ENCODE measurements at places on chromosomes 5 and 9.

- no peak for DNase-seq
These were observed 404.9 kb upstream of the ZNF608 start for GRCh38 chr5:125151150-125151900.

- DNase-seq = no peak
These were observed 33.6 kb downstream of the CSNK1A1 start for GRCh38 chr5:149517461-149518122.

DNA sequence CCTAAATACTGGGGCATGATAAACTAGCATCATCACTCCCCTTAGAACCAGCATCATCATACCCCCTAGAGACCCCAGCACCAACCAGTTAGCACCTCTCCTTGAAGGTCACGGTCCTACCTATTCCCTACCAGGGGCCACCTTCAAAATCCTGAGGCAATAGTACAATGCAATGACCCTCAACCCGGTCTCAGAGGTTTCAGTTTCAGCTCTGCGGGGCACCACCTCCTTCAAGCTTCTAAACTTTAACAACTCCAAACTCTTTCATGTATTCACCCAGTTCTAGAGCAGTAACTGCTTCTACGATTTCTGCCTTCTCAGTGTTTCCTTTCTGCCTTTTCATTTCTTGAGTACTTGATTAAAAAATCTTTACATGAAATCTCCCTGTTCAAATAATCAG is 130.1 kb upstream of the EPB41L4A start:
- no peak for DNase-seq

- DNase-seq = no peak
These were observed 68.6 kb downstream of the VCAN start for GRCh38 chr5:83540105-83540504.

- DNase-seq = no peak
These were observed 15.2 kb upstream of the SH3RF2 start for GRCh38 chr5:145921211-145921610.

GRCh38 chr9:113515862-113516261 is 52.3 kb downstream of the RGS3 start:
- DNase-seq = no peak

- no peak for DNase-seq
These were observed 84.8 kb downstream of the FBXL17 start for GRCh38 chr5:108297042-108297601.

GRCh38 chr5:73943397-73943796 is 317.4 kb downstream of the ARHGEF28 start:
- no peak for DNase-seq

DNA sequence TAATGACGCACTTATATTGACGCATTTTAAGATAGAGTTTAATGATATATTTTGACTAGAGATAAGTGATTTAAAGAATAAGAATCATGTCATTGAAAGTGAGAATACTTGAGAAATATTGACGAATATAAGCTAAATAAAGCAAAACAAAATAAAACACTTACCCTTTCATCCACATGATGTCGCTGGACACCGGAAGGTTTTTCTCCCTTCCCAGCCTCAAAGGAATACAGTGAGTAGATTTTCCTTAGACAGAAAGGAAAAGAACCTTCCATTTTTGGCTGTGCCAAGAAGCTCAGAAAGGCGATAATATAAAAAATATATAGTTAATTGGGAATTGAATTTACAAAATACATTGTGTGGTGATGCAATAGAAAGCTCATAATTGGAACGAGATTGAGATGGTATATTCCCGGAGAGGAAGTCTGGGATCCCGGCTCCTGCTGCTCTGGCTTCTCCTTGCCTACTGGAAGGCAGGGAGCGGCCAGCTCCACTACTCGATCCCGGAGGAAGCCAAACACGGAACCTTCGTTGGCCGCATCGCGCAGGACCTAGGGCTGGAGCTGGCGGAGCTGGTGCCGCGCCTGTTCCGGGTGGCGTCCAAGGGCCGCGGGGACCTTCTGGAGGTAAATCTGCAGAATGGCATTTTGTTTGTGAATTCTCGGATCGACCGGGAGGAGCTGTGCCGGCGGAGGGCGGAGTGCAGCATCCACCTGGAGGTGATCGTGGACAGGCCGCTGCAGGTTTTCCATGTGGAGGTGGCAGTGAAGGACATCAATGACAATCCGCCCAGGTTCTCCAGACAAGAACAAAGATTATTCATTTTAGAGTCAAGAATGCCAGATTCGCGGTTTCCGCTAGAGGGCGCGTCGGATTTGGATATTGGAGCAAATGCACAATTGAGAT is at the start of gene PCDHA5:
TSS of gene PCDHA5 (plus strand) at position 239 of the 906 bp plus-strand sequence.
- DNase-seq = peak; percentile 60

GRCh38 chr5:90294604-90295003 is 115.0 kb downstream of the CETN3 start:
- no peak for DNase-seq

GRCh38 chr5:59758566-59758965 is 135.0 kb downstream of the PDE4D start:
- DNase-seq = no peak

DNA sequence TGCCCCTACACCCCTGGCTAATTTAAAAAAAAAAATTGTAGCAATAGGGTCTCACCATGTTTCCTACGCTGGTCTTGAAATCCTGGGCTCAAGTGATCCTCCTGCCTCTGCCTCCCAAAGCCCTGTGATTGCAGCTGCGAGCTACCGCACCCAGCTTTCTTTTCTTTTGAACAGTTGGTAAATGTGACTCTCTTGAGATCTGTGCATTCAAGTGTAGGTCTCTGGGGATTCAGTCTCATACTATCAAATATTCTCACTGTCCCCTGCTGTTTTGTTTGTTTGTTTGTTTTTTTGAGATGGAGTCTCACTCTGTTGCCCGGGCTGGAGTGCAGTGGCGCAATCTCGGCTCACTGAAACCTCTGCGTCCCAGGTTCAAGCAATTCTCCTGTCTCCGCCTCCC is 42.3 kb upstream of the CXXC5 start:
- no peak for DNase-seq

- DNase-seq = no peak
These were observed 5.0 kb downstream of the SPRY4 start for GRCh38 chr5:142319560-142320429.

- no peak for DNase-seq
These were observed 47.9 kb downstream of the DEPDC1B start for GRCh38 chr5:60651872-60652620.

- DNase-seq = peak; percentile 96
These were observed at the start of the genes FKBP15 and SLC31A1 for GRCh38 chr9:113221003-113221799. TSS of gene FKBP15 (minus strand) at chr9:113221277. CDS start at chr9:113221243, 34 bp downstream. TSS of gene SLC31A1 (plus strand) at chr9:113221544. CDS start at chr9:113256149, 34,605 bp downstream.

- peak; percentile 15 for DNase-seq
These were observed 34.5 kb upstream of the GLIS3 start for GRCh38 chr9:4334410-4334813.

- DNase-seq = no peak
These were observed 188.7 kb downstream of the DENND1A start for GRCh38 chr9:123741214-123741613.

DNA sequence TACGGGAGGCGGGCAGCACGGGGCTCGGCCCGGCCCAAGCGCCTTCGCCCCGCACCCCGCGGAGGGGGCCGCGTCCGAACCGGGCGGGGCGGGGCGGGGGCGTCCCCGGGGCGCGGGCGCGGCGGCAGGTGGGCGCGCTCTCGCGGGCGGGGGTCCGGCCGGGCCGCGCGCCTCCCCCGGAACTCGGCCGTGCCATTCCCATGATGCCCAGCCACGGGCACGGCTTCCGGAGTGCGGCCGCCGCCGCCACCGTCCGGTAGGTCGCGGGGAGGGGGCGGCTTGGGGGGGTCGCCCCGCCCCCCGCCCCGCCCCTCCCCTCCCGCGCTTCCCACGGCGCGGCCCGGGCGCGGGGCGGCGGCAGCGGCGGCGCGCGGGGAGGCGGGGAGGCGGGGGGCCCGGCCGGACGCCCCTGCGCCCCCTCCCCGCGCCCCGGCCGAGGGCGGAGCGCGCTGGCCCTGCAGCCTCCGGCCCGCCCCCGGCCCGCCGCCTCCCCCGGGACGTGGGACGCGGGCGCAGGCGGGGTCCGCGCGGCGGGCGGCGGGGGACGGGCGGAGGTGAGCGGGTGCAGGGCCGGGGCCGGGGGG is at the start of gene PPP1R26:
TSS of gene PPP1R26 (plus strand) at position 314 of the 584 bp plus-strand sequence. CDS start 4,729 bp downstream, outside the sequence.
- peak; percentile 66 for DNase-seq

GRCh38 chr9:91790917-91791316 is 159.1 kb downstream of the ROR2 start:
- no peak for DNase-seq

DNA sequence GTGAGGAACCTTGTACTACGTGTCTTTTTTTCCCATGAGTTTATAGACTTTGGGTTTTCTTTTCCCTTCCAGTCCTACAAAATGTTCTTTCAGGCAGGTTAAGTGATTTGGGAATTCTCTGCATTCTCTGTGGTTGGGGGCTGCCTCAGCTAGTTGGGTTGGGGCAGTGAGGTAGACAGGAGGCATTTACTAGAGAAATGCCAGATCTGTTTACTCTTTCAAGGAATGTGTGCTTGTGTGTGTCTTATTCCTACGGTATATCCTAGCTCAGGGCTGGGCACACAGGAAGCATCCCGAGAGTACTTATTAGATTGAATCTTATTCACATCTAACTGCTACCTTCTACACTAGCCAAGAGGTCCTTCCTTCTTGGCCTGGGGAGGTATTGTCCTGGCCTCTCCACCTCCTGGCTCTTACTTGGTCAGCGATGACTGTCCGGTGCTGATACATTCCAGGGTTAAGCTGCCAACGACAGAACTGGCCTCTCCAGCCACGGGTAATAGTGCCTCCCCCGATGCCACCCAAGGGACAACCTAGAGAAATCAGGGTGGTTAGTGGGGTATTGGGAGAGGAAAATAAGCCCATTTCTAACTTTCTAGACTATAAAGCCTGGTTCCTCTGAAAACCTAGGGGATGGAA is 5.0 kb downstream of the GBA2 start:
- DNase-seq = no peak

GRCh38 chr5:108251350-108251749 is 130.5 kb downstream of the FBXL17 start:
- DNase-seq = no peak

GRCh38 chr5:5146530-5147160 is 6.5 kb downstream of the ADAMTS16 start:
- DNase-seq = no peak

DNA sequence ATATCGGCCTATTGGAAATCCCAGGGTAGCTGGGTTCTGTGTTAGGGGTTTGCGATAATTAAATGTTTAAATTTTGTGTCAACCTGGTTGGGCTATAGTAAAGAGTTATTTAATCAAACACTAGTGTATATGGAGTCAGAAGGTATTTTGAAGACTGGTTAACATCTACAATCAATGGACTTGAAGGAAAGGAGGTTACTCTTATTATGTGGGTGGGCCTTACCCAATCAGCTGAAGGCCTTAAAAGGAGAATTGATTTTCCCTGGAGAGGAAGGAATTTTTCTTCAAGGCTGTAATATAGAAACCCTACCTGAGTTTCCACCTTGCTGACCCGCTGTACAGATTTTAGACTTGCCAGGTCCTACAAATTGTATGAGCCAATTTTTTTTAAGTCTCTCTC is 411.4 kb downstream of the IRX1 start:
- no peak for DNase-seq

- peak; percentile 45 for DNase-seq
These were observed 500.0 kb upstream of the C9orf72 start for GRCh38 chr9:28073270-28073669.

DNA sequence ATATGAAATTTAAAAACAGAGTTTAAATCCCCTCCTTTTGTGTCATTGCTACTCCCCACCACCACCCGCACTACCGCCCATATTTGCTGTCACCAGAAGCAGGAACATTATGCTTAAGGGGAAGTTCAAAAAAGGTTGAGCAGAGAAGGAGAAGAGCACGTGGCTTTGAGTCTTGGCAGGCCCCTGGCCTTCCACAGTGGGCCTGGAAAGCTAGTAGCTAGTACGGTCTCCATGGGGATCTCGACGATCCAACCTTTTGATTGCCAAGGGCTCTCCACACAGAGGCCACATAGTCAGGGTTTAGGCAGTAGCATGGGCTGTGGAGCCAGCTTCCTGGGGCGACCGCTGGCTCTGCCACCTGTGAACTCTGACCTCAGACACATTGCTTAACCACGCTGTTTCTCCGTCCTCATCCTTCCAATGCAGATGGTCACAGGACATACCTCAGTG is 90.1 kb downstream of the GOLPH3 start:
- no peak for DNase-seq

- no peak for DNase-seq
These were observed 39.7 kb downstream of the DNAJB5 start for GRCh38 chr9:35029241-35029640.

GRCh38 chr5:23007236-23007635 is 154.1 kb upstream of the CDH12 start:
- DNase-seq = no peak

GRCh38 chr9:78970375-78970774 is 601.4 kb upstream of the TLE4 start:
- DNase-seq = no peak

DNA sequence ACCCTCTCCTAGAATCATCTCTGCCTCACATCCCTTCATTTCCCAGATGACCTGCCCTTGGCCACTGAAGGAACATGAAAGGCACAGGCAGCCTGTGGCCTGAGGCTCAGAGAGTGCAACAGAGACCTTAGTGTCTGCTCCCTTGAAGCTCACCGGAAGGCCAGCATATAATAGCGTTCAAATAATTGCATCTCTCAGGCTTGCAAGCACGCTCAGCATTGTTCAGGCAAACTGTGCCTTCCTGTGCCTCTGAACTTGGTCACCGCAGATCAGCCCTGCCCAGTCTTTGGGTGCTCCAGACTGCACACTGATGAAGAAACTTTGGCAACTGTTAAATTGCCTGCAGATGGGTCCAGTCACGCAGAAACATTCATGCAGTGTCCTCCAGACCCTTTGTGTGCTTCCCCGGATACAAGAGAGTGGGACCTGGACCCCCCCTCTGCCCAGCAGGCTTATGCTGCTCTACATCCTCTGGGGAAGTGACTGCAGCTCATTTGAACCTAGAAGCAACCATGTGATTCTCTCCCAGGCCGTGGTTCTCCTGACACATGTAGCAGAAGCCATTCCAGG is 216.0 kb upstream of the ANKRD55 start:
- DNase-seq = no peak

DNA sequence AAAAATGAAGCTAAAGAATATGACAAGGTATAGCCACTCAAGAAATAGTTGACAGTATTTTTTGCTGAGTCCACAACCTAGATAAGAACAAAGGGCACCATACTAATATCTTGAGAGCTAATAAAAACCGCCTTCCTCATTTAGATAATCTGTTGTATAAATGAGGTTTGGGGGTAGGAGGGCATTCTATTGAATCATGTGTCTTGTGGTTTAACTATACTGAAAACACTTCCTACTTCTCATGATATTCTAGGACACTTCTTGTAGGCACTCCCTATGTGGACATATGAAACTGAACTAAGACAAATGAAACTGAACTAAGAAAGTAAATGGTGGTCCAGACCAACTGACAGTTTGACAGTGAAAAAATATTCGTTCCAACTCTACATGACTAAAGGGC is 1268.5 kb upstream of the C9orf72 start:
- no peak for DNase-seq

GRCh38 chr9:136142414-136142796 is 23.7 kb upstream of the TMEM250 start:
- DNase-seq = no peak

DNA sequence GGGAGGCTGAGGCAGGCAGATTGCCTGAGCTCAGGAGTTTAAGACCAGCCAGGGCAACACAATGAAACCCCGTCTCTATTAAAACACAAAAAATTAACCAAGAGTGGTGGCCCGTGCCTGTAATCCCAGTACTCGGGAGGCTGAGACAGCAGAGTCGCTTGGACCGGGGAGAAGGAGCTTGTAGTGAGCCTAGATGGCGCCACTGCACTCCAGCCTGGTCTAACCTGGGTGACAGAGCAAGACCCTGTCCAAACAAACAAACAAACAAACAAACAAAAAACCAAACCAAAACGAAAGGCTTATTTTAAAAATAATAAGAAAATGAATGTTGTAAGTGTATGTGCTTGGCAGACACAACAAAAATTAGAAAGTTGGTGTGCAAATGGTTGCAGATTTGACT is 536.3 kb upstream of the PTPRD start:
- no peak for DNase-seq

Measured in RPMI8226 (cell line).